ENCODE measurements at places on chromosomes 12 and 14. TPM values are rescaled to one million over a fixed set of nuclear protein-coding genes. Genes with fewer than 3 reads are reported as not detected.
A peak's percentile ranks its signal among the peaks of the same experiment; 100 is the strongest.

Gene TAS2R8
- total RNA-seq, result not detected

Gene CLEC7A
- total RNA-seq, result 1.9 TPM

GRCh38 chr12:5036031-5036430, 7.6 kb upstream of the KCNA5 start:
- peaks cover 21% of the 10 kb centered on the region for H3K4me1 ChIP-seq
- no peaks in the 10 kb centered on the region for H3K27me3 ChIP-seq
- no peaks in the 10 kb centered on the region for H3K36me3 ChIP-seq
- no peak overlapping the region for H3K27ac ChIP-seq
- H3K4me3 ChIP-seq, result no peak overlapping the region
- DNase-seq, result no peak

- H3K27me3 ChIP-seq, result no peaks in the 10 kb centered on the region
- peaks cover 55% of the 10 kb centered on the region for H3K4me1 ChIP-seq
- H3K36me3 ChIP-seq, result peaks cover 52% of the 10 kb centered on the region
- no peak overlapping the region for H3K4me3 ChIP-seq
- DNase-seq, result no peak
- no peak overlapping the region for H3K27ac ChIP-seq
Measured at GRCh38 chr12:6465467-6466183, 4.9 kb downstream of the VAMP1 start.

DNA sequence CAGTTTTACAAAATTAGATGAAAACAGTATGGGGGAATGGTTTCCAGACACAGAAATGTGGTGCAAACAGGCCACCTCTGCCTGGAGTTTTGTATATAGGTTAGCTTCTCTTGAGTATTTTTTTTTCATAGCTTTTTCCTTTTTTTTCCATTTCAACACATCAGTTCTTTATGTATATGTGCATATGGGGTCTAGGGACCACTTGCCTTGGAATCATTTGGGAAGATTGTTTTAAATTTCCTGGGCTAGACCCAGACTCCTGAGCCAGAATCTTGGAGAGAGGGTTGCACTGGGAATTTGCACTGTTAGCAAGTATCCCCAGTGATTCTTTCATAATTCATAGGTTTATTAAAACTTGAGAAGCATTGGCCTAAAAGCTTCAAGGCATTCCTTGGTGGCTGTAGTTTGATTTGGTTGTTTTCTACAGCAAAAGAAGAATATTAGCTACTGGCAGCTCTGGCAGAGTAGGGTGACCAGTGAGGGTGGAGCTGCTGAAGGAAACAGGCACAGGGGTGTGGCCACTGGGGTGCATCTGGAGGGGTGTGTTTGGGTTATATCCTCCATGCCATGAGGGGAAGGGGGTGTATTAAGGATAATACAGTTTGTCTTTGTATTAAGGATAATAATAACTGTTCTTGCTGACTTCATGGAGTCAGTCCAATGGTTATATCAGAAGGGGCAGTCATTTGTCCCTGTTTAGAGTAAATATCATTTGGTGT, 22.8 kb downstream of the PPP1R36 start:
- no peak overlapping the region for H3K4me3 ChIP-seq
- no peak for DNase-seq
- peaks cover 28% of the 10 kb centered on the region for H3K4me1 ChIP-seq

- H3K27me3 ChIP-seq, result no peaks in the 10 kb centered on the region
- peak; percentile 8 for DNase-seq
- H3K4me1 ChIP-seq, result peaks cover 24% of the 10 kb centered on the region
- H3K36me3 ChIP-seq, result no peaks in the 10 kb centered on the region
- no peak overlapping the region for H3K27ac ChIP-seq
Measured at GRCh38 chr14:72186523-72186922, 254.3 kb downstream of the RGS6 start.

- no peak overlapping the region for H3K4me3 ChIP-seq
- DNase-seq, result no peak
- no peaks in the 10 kb centered on the region for H3K4me1 ChIP-seq
- H3K27ac ChIP-seq, result no peak overlapping the region
- no peaks in the 10 kb centered on the region for H3K27me3 ChIP-seq
Measured at GRCh38 chr12:7116196-7116595, 7.2 kb upstream of the C1RL start.

- no peaks in the 10 kb centered on the region for H3K27me3 ChIP-seq
- H3K36me3 ChIP-seq, result peaks cover 46% of the 10 kb centered on the region
- H3K4me1 ChIP-seq, result peaks cover 55% of the 10 kb centered on the region
- no peak overlapping the region for H3K27ac ChIP-seq
- H3K4me3 ChIP-seq, result no peak overlapping the region
Measured at GRCh38 chr12:53076461-53076860, 2.7 kb downstream of the SPRYD3 start.
